Smooth muscle cell of the pulmonary artery (primary cell): ENCODE measurements at places on chromosomes 12 and 14. TPM values are rescaled to one million over a fixed set of nuclear protein-coding genes. Genes with fewer than 3 reads are reported as not detected.

The PMEL gene
- 0.65 and 0.76 TPM in 2 replicates for total RNA-seq

The METTL25 gene
- 9.3 TPM in 2 replicates for total RNA-seq

The MYO1H gene
- not detected in 2 replicates for total RNA-seq

The MAP3K9 gene
- under 0.01 and 0.07 TPM in 2 replicates for total RNA-seq

The RASAL1 gene
- total RNA-seq: not detected in 2 replicates

The DTX1 gene
- total RNA-seq: 0.03 TPM in 1 of 2 replicates, not detected in the other

The SYCP3 gene
- total RNA-seq: 0.07 and 0.33 TPM in 2 replicates

The PPP1R36 gene
- total RNA-seq: 0.39 and 1.2 TPM in 2 replicates

The TMPO gene
- 25.3 and 40.7 TPM in 2 replicates for total RNA-seq

The KCNC2 gene
- not detected in 2 replicates for total RNA-seq

The CISTR gene
- not detected in 2 replicates for total RNA-seq

The SLC2A14 gene
- 0.13 TPM in 1 of 2 replicates, not detected in the other for total RNA-seq

The KRT79 gene
- total RNA-seq: not detected in 2 replicates

The NDUFA12 gene
- total RNA-seq: 49.8 and 50.5 TPM in 2 replicates

The PPP1CC gene
- total RNA-seq: 47.4 and 70.4 TPM in 2 replicates

The TEX52 gene
- total RNA-seq: not detected in 2 replicates

The APOF gene
- total RNA-seq: not detected in 2 replicates

The LRFN5 gene
- 0.59 and 11.3 TPM in 2 replicates for total RNA-seq

The DIO3 gene
- 0.13 and 1.1 TPM in 2 replicates for total RNA-seq

The RNASE4 gene
- total RNA-seq: 58.3 and 59.6 TPM in 2 replicates

The MYRFL gene
- total RNA-seq: 0.07 TPM in 1 of 2 replicates, not detected in the other

The NPAS3 gene
- 0.26 and 0.76 TPM in 2 replicates for total RNA-seq

The BHLHE41 gene
- total RNA-seq: 5.3 and 6.1 TPM in 2 replicates

The CMA1 gene
- total RNA-seq: not detected in 2 replicates

The AACS gene
- total RNA-seq: 16.9 and 23.8 TPM in 2 replicates

The SYT1 gene
- 2.0 and 25.2 TPM in 2 replicates for total RNA-seq
